ENCODE measurements at places on chromosomes 3 and 15.

DNA sequence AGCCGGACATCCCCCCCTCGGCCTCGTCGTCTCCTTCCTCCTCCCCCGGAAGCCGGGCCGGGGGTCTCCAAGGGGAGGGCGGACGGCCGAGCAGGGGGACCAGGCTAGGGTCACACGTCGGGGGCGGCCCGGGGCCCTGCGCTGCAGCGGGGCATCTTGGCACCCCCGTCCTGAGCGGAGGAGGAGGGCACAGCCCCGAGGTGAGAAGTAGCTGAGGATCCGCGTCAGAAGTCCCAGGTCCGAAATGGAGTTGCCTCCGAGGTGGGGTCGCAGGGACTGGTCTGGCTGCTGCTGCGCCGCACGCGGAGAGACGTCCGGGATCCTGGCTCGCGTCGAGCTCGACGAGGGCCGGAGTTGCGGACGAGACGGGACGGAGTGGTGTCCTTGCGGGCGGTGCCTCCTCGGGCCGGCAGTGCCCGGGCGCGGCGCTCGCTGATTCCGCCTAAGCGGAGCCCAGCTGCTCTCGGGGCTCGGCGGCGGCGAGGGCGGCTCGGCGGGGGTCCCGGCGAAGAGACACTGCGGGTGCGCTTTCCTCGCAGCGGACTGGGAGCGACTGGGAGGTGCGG is at the start of gene ADCY5:
Gene ADCY5 (minus strand): TSS at position 555 of the 566 bp plus-strand sequence. CDS start 545 bp downstream, at position 10.
- ATAC-seq, result no peak

- ATAC-seq, result peak; percentile 99
These were observed at the start of gene NEK4 for GRCh38 chr3:52770496-52771333. TSS of gene NEK4 (minus strand) at chr3:52770940. CDS start at chr3:52770746, 194 bp downstream.

- no peak for ATAC-seq
These were observed 52.6 kb downstream of the CCK start for GRCh38 chr3:42213417-42213816.

DNA sequence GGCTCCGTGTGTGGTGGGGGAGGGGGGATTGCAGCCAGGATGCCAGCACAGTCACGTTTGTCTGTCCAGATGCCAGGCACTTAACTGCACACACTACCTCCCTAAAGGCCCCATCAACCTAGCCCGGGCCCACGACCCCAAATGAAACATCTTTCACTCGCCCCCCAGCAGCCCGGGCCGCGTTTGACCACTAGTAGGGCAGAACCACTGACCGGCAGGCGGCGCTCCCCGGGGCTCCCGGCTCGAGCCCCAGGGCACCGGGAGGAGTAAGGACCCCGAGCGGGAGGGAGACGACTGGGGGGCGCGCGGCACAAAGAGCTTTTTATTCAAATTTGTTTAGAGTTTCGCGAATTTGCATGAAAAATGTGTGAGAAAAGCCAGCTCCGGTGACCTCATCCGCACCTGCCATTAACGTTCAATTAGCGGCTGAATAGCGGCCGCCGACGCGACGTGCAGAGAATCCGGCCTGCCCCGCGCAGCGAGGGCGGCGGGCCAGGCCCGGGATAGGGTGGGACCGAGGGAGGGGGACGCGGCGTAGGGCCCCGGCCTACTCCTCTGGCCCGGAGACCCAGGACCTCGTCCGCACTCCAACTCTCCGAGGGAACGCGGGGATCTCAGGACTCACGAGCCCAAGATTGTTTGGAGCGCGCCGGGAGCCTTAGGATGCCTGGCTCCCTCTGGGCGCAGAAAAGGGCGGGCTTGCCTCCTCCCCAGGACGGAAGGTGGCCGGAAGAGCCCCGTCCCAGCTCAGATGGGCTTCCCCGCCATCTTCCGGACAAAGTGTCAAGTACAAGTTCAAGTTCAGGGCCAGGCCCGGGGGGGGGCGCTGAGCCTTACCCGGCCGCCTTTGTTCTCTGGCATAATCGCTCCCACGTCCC is 64.9 kb upstream of the POLG start:
- peak; percentile 70 for ATAC-seq

GRCh38 chr15:52441841-52442240 is 86.8 kb downstream of the MYO5A start:
- no peak for ATAC-seq

DNA sequence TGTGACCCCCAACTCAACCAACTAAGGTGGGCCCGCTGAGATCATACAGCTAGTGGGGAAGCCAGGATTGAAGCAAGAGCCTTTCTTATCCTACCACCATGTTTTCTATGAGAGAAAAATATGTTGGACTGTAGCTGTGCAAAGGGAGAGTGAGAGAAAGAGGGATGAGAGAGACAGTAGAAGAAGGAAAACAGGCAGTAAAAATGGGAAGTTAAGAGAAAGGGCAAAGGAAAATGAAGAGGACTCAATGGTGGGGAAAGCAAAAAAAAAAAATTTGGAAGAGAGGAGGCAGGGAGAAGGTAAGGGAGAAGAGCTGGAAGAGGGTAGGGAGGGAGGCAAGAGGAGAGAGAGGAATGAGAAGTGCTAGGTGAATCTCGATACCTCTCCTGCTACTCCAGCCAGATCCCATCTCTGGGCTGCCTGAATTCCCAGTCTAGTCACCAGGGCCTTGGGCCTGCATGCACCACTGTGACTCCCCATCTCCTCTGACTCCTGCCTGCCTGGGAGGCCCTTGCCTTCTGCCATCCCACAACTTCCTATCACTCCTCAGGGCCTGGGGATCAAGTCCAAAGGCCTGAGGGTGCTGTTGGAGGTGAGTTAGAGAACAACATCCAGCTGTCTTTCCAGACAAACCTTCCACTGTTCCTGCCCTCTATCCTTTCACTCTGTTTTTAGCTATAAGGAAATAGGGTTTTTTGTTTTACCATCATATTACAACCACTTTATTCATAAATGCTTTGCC is 15.7 kb downstream of the FAM81A start:
- no peak for ATAC-seq

- no peak for ATAC-seq
These were observed 224.2 kb downstream of the SOX2 start for GRCh38 chr3:181935915-181936314.

- no peak for ATAC-seq
These were observed 29.0 kb downstream of the HAPLN3 start for GRCh38 chr15:88866295-88866881.

DNA sequence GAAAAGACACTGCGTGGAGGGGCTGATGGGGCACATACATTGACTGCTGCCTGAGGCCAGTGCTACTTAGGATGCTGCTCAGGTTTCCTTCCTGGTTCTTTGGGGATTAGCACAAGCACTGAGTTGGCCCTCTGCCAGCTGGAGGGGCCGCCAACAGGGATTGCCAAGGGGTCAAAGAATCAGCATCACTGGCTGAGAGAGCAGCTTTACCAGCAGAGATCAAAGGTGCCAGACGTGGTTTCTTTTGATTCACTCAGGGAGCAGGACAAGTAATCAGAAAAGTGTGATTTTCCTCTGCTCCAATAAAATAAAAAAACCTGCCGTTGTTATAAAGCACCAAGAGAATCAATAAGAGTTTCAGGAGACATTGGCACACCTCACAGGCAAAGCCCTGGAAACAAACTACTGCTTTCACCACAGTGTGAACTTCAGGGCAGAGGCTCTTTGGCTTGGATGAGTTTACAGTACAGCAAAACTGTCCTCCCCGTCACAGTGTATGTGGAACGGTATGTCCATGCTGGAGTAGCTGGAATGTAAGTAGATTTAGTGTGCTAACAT is 45.8 kb upstream of the FSIP1 start:
- no peak for ATAC-seq
